Left lobe of liver (tissue), 2 donors: ENCODE measurements at places on chromosomes 4 and X. TPM values are rescaled to one million over a fixed set of nuclear protein-coding genes. Genes with fewer than 3 reads are reported as not detected.

Gene GC
- 3,366 TPM for total RNA-seq

DNA sequence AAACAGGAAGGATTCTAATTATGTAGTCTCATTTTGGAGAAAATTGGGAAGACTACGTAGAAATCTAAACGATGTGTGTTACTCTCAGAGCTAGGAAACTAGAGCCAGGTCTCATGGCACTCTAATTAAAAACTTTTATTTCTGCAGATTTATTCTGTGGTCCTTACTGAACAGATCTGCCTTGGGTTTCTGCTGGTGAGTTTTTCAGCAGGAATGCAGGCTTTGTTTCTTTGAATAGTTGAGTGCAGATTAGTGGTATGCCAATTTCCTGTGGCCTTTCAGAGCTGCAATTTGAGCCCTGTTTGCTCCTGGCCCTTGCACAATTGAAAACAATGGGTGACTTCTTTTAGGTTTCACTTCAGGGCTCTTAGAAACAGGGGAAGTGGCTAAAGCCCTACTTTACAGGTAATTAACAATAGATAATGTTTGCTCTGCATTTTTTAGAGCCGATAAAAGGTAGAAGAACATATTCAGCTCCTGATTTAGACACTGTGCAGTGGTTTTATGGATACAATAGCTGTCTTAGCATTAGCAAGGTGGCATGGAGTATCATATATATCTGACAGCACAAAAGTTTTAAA is 21.8 kb downstream of the SPRY1 start:
- DNase-seq = no peak

DNA sequence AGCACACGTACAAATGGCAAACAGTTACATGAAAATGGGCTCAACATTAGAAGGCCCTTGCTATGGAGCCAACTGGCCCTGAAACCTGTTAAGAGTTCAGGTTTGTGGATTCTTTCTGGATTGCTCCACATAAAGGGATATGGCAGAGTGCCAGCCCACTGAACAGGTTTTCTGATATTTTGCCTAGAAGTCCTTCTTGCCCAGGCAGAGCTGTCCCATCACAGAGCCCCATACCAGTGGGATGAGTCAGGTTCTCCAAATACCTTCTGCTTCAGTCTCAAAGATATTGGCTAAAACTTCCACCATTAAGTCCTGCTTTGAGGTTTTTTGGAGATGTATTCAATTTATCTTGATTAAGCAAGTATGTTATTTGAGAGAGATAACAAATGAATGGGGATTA is 146.8 kb upstream of the IL1RAPL2 start:
- no peak for DNase-seq

Gene FRMD7
- total RNA-seq = 0.05 TPM

Gene SHISA3
- 0.28 TPM for total RNA-seq
